ENCODE measurements at places on chromosomes 7 and 10.

DNA sequence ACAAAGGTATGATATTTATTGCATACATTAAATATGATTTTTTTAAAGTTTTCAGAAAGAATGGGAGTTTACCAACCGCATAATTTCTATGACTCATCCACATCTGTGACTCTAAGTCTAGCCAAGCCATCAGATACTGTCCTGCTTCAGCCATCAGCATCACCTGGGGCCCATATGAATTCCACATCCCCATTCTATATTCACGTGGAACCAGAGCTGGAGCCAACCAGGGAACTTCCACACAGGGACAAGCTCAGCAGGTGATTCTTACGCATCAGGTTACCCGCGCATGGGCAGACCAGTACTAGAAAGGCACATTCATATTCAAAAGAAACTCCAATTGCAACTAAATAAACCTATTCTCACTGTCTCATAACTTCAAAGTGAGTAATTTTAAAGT is 817.7 kb upstream of the IGFBP3 start:
- DNase-seq = no peak

- DNase-seq = no peak
Observed at GRCh38 chr7:31553661-31554081, 39.8 kb downstream of the ITPRID1 start.

DNA sequence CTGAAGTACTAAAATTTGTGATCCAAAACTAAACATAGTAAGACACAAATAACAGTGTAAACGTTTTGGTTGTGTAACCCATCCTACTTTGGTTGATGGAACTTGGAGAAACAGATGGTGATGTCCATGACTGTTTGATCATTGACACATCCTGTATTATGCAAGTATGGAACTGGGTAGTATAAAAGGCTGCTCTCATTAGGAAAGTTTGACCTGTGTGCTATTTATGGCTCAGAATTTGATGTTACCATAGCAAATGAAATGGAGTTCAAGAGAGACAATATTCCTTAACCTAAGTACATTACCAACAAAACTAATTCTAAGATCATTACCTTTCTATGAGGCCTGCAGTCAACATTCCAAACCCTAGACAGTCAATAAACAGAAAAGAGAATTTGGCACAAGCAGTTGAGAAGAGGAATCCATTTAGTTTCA is 39.9 kb downstream of the DKK1 start:
- DNase-seq = no peak

DNA sequence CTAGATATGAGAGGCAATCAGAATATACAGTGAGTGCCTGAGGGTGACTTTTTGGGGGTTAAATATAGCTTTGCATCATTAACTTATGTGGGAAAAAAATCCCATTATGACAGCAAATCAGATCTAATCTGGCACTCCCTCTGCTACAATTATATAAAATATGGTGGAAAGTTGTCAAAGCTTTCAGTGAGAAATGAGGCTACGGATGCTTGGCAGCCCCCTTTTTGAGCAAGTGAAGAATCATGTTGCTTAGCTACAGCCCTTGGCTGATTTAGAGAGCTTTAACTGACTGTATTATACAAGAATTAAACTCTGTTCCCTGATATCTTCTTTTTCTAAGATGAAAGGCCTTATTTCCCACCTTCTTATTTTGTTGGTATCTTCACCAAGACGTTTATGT is 57.4 kb downstream of the GPR158 start:
- DNase-seq = no peak

DNA sequence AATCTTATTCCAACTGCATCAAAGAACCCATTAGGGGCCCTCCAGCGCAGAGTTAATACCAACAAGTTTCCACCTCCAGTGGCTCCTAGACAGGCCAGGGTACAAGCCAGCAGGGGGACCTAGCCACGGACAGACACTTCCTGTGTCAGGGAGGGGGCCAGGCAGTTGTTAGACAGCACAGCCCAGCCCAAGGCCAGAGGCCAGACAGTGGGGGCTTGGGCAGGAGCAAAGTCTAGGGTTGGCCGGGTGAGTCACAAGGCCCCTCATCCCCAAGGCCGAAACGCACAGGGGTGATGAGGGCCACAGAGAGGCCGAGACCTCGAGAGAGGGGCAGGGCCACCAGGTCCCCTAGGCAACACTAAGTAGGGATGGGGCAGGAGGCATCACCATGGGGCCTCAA is 19.3 kb upstream of the OPTN start:
- no peak for DNase-seq

- no peak for DNase-seq
Observed at GRCh38 chr10:67036808-67037207, 111.0 kb downstream of the LRRTM3 start.

GRCh38 chr7:48298779-48299178 is 127.5 kb downstream of the ABCA13 start:
- DNase-seq = peak; percentile 28

DNA sequence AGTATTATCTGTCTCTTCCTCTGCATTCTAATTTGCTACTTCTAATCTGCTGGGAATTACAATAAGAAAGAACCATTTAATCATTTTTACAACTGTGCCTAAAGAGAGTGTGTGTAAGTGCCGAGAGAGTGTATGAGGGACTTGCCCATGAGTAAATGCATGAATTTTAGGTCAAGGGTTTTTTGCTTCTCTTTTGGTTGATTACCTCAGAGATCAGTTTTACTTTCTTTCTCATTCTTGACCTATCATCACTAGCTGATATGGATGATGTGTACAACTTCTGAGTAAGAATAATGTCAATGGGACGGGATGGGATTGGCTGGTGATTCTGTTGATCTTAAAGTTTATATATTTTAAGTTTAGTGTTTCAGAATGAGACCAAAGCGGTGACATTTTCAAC is 47.8 kb downstream of the IKZF1 start:
- no peak for DNase-seq

DNA sequence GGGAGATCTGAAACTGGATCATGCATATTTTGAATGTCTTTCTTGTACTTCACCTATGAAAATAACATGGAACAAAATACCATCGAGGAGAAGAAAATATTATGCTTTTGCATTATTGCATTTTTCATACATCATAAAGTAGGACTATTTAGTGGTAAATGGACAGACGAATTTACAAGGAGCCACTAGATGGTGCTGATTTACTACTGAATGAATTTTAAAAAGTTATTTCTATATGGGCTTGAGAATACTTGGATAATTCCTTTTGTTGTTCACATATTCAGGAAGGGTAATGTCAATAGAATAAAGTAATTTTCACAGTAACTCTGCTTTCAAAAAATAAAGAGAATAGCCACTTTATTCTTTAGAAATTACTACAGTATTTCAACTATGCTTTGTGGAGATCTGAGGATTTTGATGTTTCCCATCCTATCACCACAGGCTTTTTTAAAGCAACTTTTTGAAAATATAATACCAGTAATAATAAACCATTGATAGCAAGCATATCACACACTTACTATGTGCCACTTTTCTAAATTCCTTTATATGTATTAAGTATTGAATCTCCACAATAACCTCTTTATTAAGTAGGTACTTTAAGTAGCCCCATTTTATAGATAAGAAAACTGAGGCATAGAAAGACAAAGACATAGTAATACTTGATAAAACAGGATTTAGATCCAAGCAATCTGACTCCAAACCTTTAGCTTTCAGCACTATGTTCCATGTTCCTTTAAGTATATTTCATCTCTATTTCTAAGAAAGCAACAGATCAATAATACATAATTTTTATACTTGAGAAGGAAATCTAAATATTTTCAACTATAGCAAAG is 38.6 kb downstream of the NEBL start:
- DNase-seq = no peak

DNA sequence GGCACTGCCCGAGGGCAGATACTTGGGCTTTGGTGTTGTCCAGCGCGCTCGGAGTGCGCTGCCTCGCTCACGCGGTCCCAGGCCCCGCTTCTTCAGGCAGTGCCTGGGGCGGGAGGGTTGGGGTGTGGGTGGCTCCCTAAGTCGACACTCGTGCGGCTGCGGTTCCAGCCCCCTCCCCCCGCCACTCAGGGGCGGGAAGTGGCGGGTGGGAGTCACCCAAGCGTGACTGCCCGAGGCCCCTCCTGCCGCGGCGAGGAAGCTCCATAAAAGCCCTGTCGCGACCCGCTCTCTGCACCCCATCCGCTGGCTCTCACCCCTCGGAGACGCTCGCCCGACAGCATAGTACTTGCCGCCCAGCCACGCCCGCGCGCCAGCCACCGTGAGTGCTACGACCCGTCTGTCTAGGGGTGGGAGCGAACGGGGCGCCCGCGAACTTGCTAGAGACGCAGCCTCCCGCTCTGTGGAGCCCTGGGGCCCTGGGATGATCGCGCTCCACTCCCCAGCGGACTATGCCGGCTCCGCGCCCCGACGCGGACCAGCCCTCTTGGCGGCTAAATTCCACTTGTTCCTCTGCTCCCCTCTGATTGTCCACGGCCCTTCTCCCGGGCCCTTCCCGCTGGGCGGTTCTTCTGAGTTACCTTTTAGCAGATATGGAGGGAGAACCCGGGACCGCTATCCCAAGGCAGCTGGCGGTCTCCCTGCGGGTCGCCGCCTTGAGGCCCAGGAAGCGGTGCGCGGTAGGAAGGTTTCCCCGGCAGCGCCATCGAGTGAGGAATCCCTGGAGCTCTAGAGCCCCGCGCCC is at the start of gene NPY:
Gene NPY, plus strand, starts transcription at position 294 of the 802 bp plus-strand sequence. CDS start 1,051 bp downstream, outside the sequence.
- DNase-seq = no peak

DNA sequence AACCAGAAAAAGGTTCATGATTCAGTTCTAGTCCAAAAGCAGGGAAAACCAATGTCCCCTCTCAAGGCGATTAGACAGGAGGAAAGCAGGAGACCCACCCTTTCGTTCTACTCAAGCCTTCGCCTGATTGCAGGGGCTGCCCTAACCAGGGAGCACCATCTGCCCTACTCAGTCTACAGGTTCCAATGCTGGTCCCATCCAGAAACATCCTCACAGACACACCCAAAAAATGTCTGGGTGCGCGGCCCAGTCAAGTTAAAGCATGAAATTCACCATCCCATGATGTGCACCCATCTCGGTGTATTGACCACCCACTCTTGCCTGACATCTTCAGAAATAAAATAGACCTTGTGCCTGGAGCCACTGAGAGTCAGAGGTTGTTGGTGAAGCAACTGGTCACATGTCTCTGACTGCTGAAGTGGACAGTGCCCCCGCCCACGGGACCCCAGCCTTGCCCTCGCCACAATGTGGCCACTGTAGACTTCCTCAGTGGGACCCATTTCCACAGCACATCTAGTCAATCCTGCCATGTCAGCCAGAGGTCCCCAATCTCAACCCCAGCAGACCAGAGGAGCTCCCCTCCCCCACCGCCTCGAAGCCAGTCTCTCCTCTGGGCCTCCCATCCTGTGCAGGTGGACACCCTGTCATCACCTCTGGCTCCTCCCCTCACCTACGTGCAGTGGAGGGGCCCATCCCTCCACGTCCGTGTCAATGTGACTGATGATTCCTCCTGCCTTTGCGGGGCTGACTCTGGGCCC is 116.3 kb upstream of the PPP2R2D start:
- DNase-seq = no peak

DNA sequence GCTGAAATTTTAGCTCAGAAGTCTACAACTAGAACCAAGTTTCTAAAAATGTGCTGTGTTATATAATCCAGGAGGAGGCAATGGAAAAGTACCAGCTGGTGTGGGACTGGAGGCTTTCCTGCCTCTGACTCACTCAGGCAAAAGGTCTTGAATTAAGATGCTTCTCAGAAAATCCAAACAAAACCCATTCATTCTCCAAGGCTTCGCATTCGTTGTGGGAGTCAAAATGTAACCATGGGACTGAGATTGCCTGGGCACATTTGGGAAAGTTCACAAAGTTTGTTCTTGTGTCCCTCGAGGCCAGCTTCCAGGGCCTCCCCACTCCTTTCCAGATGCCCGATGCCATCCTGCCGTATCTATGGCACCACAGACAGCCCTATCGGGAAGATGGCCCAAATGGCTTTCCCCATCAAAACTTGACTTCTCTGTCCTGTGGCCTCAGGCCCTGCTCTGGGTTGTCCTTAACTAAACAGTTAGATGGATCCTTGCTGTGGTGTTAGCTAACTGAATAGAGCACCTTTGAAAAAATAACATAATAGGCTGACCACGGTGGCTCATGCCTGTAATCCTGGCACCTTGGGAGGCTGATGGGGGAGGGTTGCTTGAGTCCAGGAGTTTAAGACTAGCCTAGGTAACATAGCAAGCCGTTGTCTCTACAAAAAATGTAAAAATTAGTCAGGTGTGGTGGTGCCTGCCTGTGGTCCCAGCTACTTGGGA is 180.5 kb downstream of the PFKFB3 start:
- DNase-seq = no peak

GRCh38 chr10:33773253-33773573 is 438.7 kb upstream of the NRP1 start:
- DNase-seq = no peak

DNA sequence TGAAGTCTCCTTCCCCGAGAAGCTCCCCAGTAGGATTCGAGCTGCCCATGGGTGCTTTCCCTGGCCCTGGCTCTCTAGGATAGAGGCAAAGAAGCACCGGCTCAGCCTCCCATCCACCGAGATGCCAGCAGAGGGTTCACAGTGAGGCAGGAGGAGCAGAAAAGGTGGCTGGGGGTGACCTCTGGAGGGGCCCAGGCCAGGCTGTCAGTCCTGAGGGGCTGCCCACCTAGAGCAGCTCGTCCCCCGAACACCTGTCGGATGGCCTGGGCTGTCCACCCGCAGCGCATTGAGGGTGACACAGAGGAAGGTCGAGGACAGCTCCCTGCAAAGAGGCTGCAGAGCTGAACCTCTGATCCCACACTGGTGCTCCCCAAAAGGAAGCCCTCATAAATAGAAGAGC is 167.2 kb upstream of the PPP2R2D start:
- no peak for DNase-seq

GRCh38 chr10:114266521-114266920 is 27.5 kb downstream of the VWA2 start:
- DNase-seq = no peak

GRCh38 chr7:35906191-35906908 is 105.5 kb downstream of the SEPTIN7 start:
- peak; percentile 21 for DNase-seq

GRCh38 chr10:83986800-83987199 is 152.5 kb upstream of the GHITM start:
- DNase-seq = no peak

DNA sequence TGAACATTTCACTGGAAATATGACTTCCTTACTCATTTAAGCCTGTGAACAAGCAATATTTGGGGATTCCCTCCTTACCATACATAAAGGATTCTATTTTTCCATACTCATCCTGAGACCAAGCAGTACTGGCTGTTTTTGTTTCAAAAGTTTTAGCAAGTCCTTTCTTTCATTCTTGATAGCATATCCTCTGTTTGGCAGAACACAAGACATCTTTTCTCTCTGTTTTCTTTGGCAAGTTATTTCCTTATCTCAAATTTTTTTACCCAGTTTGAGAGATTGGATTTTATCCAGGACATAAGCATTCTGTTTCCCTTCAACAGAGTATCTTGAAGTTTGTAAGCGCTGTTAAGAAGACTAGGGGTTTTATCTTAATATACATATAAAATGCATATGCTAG is 3.0 kb upstream of the WASL start:
- no peak for DNase-seq

Data from amniotic stem cell (primary cell).